NCI-H1048 (cell line): ENCODE measurements at places on chromosomes 1 and 21.

DNA sequence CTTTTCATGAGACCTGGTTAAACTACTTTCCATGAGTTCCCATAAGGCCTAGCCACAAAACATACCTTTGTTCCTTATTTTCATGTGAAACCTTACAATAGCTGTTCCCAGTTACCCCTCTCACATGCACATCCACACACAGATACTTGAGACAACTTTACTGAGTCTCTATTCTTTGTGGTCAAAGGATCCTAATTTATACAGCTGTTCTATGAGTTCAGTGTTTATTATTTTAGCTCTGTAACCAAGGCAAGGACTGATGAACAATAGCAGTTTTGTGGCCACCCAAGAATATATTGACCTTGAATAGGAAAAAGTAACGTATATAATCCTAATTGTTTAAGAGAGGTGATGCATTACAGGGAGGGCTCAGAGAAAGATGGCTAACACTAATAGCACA is 160.5 kb upstream of the CACYBP start:
- DNase-seq, result no peak

DNA sequence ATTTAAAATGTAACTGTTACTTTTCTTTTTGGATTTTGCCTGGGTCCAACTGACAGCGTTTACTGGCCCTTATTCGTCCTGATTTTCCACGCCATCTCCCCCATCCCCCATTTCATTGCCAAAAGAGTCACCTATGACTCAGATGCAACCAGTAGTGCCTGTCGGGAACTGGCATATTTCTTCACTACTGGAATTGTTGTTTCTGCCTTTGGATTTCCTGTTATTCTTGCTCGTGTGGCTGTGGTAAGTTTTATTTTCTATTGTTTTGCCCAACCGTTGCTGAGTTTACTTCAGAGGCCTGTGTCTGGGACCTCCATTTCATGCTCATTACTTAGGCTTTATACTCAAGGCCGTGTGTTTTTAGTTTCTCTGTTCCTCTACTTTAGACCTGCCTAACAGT is 9.3 kb downstream of the LEPR start:
- DNase-seq, result no peak

- DNase-seq, result no peak
Measured at GRCh38 chr1:21849909-21850576, 38.0 kb downstream of the LDLRAD2 start.

- DNase-seq, result no peak
Measured at GRCh38 chr1:19635646-19636045, 8.5 kb upstream of the NBL1 start.

- no peak for DNase-seq
Measured at GRCh38 chr1:8631163-8631562, 186.3 kb downstream of the RERE start.

- DNase-seq, result no peak
Measured at GRCh38 chr1:65386439-65386838, 34.0 kb upstream of the LEPR start.

DNA sequence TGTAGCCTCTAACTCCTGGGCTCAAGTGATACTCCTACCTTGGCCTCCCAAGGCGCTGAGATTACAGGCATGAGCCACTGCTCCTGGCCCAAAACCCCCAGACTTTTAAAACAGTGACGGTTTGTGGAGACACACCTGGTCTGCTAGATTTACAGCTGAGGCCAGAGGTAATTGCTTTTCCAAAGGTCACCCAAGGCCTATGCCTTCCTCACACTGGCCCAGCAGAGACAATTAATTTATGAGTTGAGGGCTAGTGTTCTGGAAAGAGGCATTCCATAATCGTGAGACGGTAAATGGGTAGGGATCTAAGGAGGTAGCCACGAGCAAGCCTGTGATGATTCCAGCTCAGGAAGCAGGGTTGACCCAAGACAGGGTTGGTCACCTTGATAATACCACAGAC is 12.4 kb upstream of the PARP1 start:
- no peak for DNase-seq

DNA sequence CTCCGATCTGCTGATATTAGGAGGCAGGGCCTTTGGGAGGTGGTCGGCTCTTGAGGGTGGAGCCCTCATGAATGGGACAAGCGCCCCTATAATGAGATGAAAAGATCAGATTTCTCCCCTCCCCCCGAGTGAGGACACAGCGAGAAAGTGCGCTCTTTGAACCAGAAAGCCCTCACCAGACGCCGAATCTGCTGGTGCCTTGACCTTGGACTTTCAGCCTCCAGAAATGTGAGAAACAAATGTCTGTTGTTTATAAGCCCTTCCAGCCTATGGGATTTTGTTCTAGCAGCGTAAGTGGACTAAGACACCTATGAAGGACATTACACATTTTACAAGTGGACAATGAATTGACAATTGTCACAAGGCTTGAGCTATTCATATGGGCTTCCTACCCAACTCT is 80.2 kb downstream of the RIPK4 start:
- DNase-seq, result no peak

- DNase-seq, result no peak
Measured at GRCh38 chr1:16068356-16069270, 4.8 kb downstream of the FAM131C start.

DNA sequence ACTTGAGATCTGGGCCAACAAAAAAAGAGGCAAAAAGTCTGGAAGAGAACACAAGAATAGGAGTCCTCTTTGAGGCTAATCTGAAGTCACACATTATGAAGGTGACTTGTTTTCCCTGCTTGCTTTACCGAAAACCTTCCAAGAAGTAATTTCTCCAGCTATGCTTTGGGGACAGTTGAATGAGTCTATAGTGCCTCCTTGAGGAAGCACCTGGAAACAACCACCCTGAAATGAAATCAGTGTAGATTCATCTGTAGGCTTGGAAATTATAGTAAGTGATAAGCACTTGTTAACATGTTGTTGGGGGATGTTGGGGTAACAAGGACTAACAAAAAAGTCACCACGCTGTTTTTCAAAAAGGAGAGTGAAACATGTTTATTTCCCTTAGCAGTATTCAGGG is 23.4 kb upstream of the RPTN start:
- DNase-seq, result no peak

DNA sequence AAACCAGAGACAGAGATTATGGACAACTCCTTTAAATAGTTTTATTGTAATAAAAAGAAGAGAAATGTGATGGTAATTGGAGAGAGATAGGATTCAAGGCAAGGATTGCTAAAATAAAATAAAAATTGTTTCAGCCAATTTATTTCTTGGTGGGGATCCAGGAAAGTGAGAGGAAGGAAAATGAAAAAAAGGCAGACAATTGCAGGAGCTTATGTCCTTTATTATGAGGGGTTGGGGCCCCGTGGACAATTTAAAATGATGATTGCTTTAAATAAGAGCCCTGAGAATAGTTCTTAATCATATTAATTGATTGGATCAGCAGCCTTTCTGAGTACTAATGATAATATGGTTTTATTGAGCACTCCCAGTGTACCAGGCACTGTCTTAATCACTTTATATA is 40.2 kb downstream of the RGS2 start:
- no peak for DNase-seq

GRCh38 chr1:77126307-77126706 is 92.9 kb downstream of the PIGK start:
- peak; percentile 43 for DNase-seq

DNA sequence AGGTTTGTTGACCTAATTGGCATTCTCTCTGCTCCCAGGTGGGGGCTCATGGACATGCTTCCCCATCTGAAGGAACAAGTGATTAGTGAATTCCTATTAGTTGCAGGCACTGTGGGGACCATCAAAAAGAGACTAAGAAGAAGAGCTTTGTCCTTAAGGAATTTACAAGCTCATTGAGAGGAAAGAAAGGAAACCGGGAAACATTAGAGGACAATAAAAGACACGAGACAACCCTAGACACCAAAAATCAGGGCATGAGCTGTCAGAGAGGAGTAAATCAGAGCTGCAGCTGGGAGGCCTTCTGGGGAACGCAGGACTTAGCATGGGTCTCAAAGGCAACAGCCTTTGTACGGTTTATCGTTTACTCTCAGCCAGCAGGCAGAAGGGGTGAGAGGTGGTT is 45.1 kb downstream of the BACE2 start:
- DNase-seq, result no peak

DNA sequence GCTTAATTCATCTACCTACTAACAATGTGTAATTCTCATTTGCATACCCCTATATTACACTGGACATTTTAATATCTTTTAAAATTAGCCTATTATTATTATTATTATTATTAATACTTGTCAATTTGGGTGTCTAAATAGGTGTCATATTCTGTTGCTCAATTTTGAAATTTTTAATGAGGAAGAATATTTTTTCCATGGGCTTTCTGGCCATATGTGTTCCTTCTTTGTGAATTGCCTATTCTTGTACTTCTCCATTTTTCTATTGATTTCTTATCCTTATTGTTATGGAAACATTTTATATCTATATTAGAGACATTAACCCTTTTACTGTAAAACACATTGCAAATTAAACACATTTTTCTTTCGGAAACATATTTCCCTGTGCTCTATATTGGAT is 6.4 kb upstream of the NIBAN1 start:
- DNase-seq, result no peak

- DNase-seq, result no peak
Measured at GRCh38 chr1:25184001-25184762, 48.1 kb downstream of the SYF2 start.

- DNase-seq, result no peak
Measured at GRCh38 chr1:188089461-188089860, 1260.7 kb downstream of the PLA2G4A start.

DNA sequence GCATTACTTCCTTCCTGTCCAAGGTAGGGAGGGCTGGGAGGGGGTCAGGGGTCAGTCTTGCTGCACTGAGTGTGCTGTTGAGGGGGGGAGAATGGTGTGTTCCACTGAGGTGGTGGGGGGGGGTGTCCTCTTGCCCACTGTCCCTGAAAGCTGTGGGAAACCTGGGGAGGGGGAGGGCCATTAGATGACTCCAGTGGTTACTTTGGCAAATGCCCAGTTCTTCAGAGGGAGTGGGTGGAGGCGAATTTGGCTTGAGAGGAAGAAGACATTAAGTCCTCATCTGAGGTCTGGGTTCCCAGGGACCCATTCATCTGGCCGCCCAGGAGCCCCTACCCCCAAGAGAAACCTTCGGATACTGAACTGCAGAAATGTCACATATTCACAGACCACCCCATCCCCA is 36.2 kb downstream of the MEF2D start:
- DNase-seq, result no peak

GRCh38 chr1:241519308-241520079 is at the start of gene FH:
TSS of gene FH (minus strand) at chr1:241519755. CDS start at chr1:241519722, 33 bp downstream.
- peak; percentile 100 for DNase-seq

DNA sequence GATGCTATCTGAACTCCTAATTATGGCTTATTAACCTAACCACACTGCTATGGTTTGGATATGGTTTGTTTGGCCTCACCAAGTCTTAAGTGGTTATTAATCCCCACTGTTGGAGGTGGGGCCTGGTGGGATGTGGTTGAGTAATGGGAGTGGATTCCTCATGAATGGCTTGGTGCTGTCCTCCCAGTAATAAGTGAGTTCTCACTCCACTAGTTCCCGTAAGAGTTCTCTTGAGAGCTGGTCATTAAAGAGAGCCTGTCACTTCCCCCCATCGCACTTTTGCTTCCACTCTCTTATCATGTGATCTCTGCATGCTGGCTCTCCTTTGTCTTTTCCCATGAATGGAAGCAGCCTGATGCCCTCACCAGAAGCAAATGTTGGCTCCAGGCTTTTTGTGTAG is 328.8 kb downstream of the PLA2G4A start:
- DNase-seq, result no peak

DNA sequence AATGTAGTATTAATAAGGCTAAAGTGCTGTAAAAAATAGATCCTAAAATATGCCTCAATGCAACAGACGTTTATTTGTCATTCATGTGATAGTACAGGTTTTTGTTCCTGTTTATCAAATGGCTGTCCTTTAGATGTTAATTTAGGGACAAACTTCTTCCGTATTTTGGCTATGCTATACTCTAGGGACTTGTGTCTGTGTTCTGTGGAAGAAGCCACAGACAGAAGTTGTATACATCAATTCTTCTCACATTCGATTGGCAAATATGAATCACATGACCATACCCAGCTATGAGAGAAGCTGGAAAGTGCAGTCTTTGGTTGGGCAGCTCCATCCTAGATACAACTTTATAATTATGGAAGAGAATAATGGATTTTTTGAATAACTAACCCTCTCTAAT is 232.7 kb upstream of the SNX7 start:
- DNase-seq, result no peak

DNA sequence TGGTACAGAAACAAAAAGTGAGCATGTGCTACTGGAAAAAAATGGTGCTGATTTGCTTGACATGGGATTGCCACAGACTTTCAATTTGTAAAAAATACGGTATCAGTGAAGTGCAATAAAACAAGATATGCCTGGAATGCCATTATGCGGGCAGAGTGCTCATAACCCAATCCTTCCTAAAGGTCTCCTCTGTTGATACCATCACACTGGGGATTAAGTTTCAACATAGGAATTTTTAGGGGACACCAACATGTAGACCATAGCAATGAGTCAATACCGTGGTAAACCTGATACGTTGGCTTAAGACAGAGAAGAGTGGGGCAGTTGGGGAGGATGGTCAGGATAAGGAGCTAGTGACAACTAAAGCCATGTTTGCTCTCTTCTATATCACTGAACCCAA is 20.5 kb downstream of the MX1 start:
- DNase-seq, result no peak

- DNase-seq, result no peak
Measured at GRCh38 chr1:64996541-64997257, 30.4 kb upstream of the JAK1 start.
